CD8-positive, alpha-beta T cell (primary cell): ENCODE measurements at places on chromosomes 7 and 10. TPM values are rescaled to one million over a fixed set of nuclear protein-coding genes. Genes with fewer than 3 reads are reported as not detected.

DNA sequence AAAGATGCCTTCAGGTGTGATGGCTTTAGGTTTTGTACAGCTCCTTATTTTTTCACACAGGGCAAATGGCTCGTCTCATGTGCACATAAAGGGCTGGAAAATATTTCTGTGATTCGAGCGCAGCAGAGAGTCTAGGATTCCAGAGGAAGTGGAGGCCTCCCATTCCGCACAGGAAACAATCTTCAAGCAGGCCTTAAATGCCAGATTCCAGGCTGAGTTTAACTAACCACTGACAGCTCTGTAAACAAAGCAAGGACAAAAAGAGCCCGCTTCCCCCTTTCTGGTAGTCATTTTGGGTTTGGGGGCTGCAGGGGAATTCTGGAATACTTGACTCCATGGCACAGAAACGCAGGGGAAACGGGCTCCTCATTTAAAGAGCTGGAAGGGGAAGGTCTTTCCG is 87.2 kb downstream of the CALD1 start:
- DNase-seq, result no peak

GRCh38 chr7:94433224-94433623 is 38.5 kb downstream of the COL1A2 start:
- no peak for DNase-seq

- DNase-seq, result no peak
Observed at GRCh38 chr7:94998266-94999068, 91.1 kb downstream of the PPP1R9A start.

DNA sequence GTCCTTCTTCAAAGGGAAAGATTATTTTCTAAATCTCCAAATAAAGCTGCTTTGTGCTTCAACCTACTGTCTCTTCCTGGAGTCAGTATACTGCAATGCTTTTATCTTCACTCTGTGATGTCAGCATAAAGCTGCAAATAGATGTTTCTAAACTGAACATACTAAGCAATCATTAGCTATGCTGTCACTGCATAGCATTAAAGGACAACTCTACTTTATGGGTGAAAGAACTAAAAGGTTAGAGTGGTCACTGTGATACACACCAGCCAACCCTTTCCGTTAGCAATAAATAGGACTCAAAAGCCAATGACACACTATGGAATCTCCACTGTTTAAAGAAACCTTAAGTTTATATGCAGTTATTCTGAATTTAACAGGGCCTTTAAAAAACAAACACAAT is 1.8 kb downstream of the CCDC186 start:
- DNase-seq, result no peak

The SHTN1 gene
- total RNA-seq, result not detected

The FZD1 gene
- not detected for total RNA-seq

The RHOBTB1 gene
- not detected for total RNA-seq

The SSC4D gene
- total RNA-seq, result not detected

The PODXL gene
- total RNA-seq, result 0.86 TPM
